A549 treated with dexamethasone at 1 μM for 4 hours (cell line): ENCODE measurements at places on chromosomes 12 and 14. TPM values are rescaled to one million over a fixed set of nuclear protein-coding genes. Genes with fewer than 3 reads are reported as not detected.

Gene DNAJC22
- 18.9 to 22.9 TPM (median 22.1 TPM) in 5 replicates for total RNA-seq

Gene DLGAP5
- 28.2 to 35.2 TPM (median 32.9 TPM) in 5 replicates for total RNA-seq

Gene TWF1
- total RNA-seq, result 60.3 to 93.5 TPM (median 81.7 TPM) in 5 replicates

Gene KRT79
- 0.06 to 0.17 TPM (median 0.06 TPM) in 3 of 5 replicates, not detected in the others for total RNA-seq

Gene KRT86
- 26.6 to 30.4 TPM (median 27.1 TPM) in 5 replicates for total RNA-seq

Gene HOXC10
- total RNA-seq, result 2.8 to 3.2 TPM (median 3.0 TPM) in 5 replicates

Gene NTN4
- total RNA-seq, result 33.7 to 48.0 TPM (median 43.4 TPM) in 5 replicates

Gene APOF
- total RNA-seq, result not detected in 5 replicates

Gene SIX4
- 1.7 to 3.1 TPM (median 2.8 TPM) in 5 replicates for total RNA-seq

Gene CDKL1
- total RNA-seq, result 8.9 to 15.7 TPM (median 10.2 TPM) in 5 replicates
